ENCODE measurements at places on chromosomes 7 and 10.

DNA sequence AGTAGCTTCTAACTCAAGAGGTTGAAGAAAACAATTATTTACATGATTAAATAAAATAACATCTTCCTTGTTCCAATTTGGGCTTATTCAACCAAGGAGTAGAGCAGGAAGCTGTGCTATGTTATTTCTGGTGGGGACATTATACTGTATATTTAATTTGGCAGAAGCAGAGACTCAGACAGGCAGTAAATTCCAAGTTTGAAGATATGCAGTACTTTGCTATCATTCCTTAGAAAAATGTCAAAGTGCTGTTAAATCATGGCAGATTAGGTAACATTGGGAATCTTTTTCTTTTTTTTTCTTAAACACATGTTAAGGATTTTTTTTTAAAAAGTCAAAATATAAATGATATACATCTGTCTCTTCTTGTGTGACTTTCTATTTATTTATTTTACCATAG lies 190.1 kb downstream of the SUGCT start:
- no peak for DNase-seq

DNA sequence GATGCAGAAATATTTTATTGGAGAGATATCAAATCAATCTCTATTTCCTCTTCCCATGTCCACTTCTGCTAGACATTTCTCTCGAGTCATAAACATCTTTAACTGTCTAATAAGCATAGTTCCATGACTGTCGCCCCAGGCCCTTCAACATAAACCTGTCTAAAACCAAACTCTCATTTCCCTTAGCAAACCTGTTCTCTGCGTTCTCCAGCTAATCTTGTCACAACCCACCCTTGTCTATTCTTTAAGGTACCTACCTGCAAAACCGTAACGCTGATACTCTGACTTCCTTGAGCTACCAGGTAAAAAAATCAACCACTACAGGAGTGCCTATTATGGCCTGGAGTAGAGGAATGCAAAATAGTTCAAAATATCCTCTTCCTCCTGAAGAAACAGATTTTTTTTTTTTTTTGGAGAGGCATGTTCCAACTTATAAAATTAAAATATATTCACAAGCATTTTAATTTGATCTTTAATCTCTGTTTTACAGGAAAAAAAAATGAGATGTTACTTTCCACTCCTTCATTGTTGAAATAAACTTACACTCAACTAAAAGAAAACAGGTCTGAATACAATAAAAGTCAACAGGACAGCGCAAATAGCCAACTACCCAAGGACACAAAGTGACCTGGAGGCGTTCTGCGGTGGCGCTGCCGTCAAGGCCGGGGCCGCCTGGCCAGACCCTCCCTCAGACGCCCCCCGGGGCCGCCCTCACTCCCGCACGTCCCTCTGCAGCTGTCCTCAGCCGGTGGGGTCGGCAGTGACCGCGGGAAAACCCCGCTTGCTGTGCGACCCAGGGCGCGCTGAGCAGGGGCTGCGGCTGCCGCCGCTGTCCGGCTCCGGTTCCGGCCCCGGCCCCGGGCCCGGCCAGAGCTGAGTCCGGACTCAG lies 765 bp downstream of the SLC25A40 start:
- DNase-seq, result peak; percentile 13

GRCh38 chr10:57716884-57717283 lies 550.8 kb downstream of the IPMK start:
- DNase-seq, result no peak

GRCh38 chr7:41205600-41205999 lies 497.3 kb downstream of the INHBA start:
- no peak for DNase-seq

DNA sequence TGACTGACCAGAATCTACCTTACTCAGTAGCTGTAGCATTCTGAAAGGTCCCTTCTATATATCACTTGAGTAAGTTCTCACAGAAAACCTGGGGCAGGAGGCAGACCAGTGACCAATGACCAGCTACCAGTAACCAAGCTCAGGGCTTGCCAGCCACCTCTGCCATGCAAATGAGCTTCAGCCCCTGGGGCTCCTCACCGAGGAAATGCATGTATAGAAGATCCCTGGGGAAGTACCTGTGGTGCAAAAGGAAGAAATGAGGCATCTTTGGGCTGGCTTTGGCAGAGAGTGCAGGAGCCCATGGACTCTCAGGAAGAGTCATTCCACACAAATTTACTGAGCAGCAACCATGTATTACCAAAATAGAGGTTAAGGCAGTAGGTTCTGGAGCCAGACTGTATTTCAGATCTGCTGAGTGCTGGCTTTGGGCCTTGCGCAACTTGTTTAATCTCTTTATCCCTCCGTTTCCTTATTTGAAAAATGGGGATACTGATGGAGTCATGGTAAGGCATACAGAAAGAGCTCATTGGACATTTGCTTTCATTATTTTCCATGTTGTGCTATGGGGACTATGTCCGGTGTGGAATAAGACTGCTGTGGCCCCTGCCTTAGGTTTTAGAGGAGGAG lies 41.1 kb upstream of the FAM204A start:
- no peak for DNase-seq

DNA sequence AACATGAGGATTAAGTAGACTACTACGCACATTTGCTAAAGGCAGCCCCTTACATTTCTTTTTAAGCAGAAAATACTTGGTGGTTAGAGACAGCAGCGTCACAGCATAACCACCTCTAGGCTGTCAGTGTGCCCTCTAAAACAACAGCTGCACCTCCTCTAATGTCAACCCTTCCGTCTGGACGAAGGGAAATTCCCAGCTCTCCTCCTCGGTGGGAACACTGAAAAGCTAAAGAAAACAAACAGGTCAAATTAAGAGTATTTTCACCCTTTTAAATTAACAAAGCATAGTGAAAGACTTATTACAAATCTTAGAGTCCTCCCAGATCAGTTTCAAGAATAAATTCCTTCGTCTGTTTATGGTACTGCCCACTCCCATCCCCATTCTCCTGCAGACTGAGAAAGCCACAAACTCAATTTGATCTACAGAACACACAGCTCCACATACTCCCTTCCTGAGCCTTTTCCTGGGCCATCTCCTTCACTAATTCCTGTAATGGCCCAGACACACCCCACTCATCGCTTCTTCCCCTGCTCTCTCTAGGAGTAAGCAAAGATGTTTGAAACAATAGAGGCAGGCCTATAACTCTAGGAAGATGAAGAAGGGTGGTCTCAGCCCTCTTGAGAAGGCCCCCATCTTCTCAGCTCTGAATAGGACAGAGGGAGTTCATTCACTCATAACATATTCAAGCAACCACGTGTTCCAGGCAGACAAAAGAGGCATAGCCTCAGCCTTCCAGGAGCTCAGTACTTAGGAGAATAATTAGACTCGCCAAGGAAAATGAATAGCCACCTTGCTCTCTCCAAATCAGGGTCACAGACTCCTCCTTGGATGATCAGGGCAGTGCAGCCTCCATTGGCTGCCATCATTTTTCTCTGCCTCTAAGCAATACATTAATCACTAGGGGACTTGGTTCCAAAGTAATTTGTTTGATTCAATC lies 47.5 kb upstream of the HNRNPH3 start:
- no peak for DNase-seq

DNA sequence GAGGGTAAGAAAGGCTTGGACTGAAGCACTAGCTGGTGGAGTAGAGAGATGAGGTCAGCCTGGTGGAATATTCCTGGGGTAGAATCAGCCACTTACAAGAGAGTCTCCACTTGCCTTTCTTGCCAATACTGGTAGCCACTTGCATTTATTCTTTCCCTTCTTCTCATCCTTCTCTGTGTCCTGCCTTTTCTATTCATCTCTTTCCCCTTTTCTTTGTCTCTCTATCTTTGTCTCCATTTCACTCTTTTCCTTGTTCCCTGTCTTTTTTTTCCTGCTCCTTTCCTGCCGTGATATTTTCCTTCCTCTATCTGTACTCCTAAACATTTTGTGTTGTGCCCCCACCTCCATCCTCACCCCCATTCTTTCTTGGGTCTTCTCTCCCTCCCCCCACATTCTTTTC lies 214.3 kb downstream of the LRMDA start:
- DNase-seq, result no peak

DNA sequence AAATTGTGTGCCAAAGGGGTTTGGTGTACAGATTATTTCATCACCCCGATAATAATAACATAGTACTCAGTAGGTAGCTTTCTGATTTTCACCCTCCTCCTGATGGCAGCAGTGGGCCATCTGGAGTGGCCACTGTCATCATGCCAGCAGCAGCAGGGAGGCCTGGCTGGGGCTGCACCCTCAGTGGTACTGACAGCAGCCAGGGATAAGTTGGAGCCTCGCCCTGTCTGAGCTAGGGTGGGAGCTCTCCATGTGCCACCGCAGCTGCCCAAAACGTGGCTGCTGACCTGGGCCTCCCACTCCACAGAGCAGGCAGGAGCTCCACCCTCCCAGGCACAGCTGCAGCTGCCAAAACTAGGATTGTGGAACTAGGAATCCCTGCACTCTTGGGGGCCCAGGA lies 700.8 kb upstream of the KCND2 start:
- no peak for DNase-seq

DNA sequence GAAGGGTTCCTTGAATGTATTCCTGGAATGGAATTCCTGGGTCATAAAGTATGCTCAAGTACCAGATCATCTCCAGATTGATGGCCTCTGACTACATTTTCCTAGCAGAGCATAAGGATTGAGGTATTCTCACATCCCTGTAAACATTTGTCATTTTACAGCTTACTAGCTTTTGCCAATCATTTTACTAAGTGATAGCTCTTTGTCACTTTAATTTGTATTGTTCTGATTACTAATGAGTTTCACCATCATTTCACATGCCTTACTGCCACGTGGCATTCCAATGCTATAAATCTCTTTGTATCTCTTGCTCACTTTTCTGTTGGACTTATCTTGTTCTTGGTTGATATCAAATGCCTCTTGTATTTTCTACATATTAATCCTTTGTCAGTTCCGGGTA lies 68.6 kb upstream of the CACNB2 start:
- no peak for DNase-seq

GRCh38 chr10:14459665-14460064 lies 128.9 kb upstream of the FRMD4A start:
- no peak for DNase-seq

- no peak for DNase-seq
Observed at GRCh38 chr10:103552856-103553742, 59.6 kb downstream of the NEURL1 start.

GRCh38 chr10:119715628-119716505 lies 10.0 kb upstream of the INPP5F start:
- DNase-seq, result no peak

DNA sequence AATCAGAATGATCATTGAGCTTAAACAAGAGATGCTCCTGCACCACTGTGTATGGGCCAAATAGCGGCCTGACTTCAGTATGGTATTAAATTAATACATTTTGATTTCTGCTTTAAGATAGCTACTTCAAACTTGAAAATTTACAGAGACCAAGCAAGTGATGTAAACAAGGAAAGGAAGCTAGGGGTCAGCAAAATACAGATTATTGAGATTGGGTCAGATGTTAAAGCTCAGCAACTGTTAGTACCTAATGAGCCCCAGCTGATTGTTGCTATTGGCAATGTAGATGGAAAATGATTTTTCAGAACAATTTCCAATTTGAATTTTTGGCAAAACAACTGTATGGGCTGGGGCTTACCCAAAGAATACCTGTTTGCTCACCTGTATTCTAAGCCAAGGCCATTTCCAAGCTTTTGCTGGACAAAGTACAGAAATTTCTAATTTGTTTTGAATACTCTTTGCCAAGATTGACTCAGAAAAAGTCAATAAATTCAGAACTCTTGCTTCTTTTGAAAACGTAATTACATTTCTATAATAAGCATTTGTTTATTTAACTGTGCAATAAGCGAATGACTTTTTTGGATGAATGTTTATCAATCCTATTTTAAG lies 23.0 kb upstream of the DLD start:
- DNase-seq, result no peak

- DNase-seq, result no peak
Observed at GRCh38 chr10:110591760-110592159, 24.3 kb downstream of the SMC3 start.

GRCh38 chr7:27177795-27178320 lies 3.7 kb upstream of the HOXA10 start:
- DNase-seq, result no peak

GRCh38 chr10:75565286-75566251 lies 134.1 kb downstream of the LRMDA start:
- no peak for DNase-seq

GRCh38 chr10:47046321-47047126 lies 135.3 kb downstream of the PTPN20 start:
- no peak for DNase-seq

DNA sequence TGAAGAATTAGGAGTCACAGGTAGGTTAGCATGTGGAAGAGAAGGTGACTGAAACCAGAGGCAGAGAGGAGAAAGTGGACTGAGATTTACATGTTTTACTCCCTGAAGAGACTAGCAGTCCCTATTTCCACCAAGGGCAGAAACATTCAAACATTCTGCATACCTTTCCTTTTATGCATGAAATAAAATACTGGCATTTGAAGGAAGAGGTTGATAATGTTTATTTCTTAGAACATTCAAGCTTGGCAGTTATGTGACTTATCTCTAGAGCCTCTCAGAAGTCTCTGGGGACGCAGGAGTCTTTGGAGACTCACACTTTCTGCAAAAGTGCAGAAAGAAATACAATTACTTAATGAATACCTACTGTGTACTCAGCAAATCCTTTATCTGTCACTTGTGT lies 507.1 kb upstream of the C7orf33 start:
- no peak for DNase-seq

GRCh38 chr10:34403512-34403911 lies 411.6 kb downstream of the PARD3 start:
- DNase-seq, result no peak

GRCh38 chr10:126878594-126878993 lies 26.6 kb upstream of the DOCK1 start:
- DNase-seq, result no peak

DNA sequence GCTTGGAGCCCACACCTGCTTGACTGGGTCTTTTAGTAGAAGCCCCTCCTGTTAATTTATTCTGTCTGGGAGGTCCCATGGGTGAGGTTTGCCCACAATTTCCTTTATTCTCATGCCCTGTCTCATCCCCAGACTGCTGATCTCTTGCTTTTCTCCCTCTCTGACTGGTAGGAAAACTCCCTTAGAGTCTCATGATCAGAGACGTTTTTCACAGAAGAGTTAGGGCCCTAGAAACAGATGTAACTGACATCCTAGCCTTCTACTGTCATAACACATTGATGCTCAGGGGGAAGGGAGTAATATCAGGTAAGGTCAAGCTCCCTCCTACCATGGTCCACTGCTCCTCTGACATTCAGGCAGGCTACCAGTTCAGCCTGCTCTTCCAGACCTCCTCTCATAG lies 43.7 kb upstream of the WASL start:
- no peak for DNase-seq

GRCh38 chr7:140390034-140390433 lies 8.3 kb downstream of the SLC37A3 start:
- DNase-seq, result no peak

DNA sequence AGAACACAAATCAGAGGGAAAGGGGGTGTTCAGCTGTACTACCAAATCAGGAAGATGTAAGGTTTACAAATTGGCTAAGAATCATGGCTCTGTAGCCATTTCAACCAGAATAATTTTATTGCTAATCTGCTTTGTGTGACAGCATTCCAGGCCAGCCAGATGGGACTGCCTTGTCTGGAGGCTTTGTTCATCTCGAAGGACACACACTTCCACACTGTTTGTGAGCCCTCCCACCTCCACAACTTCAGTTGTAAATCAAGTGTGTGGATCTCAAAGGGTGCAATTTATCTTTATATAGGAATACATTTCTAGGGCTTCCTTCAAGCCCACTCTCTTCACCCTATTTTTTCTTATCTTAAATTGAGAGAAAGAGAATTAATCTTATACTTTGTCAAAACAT lies 6.9 kb upstream of the OIT3 start:
- DNase-seq, result no peak

GRCh38 chr10:61452151-61452651 lies 980 bp downstream of the TMEM26 start:
- DNase-seq, result no peak

All from activated naive CD4-positive, alpha-beta T cell treated with anti-CD3 and anti-CD28 coated beads, Interleukin-2, amount 50 U/mL, for 16 hours (primary cell).